ENCODE measurements at places on chromosomes 2 and 18. TPM values are rescaled to one million over a fixed set of nuclear protein-coding genes. Genes with fewer than 3 reads are reported as not detected.

GRCh38 chr2:130728007-130728454, 839 bp upstream of the GPR148 start:
- no peak for DNase-seq

DNA sequence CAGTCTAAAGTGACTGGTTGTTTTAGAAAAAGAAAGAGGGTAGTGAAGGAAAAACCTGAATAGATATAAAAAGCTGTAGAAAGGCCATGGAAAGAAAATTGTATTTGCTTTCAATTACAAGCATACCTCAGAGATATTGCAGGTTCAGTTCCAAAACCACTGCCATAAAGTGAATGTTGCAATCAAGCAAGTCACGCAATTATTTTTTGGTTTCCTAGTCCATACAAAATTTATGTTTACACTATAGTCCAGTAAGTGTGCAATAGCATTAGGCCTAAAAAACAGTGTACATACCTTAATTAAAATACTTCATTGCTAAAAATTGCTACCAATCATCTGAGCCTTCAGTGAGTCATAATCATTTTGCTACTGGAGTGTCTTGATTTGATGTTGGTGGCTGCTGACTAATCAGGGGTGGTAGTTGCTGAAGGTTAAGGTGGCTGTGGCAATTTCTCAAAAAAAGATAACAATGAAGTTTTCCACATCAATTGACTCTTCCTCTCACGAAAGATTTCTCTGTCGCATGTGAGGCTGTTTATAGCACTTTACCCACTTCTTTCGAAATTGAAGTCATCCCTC, 2003.8 kb upstream of the PIK3C3 start:
- no peak for DNase-seq

GRCh38 chr2:54618646-54619565, 104.6 kb upstream of the EML6 start:
- DNase-seq, result no peak

- DNase-seq, result peak; percentile 67
These were observed 535.5 kb upstream of the ID2 start for GRCh38 chr2:8146132-8147005.

Gene ALPP
- not detected for total RNA-seq

Gene XPO1
- 70.9 TPM for total RNA-seq

GRCh38 chr2:189580241-189580651, 340 bp downstream of the SLC40A1 start:
- peak; percentile 48 for DNase-seq

Gene ANTXR1
- 38.4 TPM for total RNA-seq

- DNase-seq, result no peak
These were observed 40.3 kb downstream of the MEX3C start for GRCh38 chr18:51157215-51157614.

GRCh38 chr2:171482877-171483276, 39.4 kb upstream of the CYBRD1 start:
- no peak for DNase-seq

Gene SERPINB2
- total RNA-seq, result 0.37 TPM

GRCh38 chr18:493986-494983, 6.2 kb downstream of the COLEC12 start:
- DNase-seq, result no peak

- DNase-seq, result no peak
These were observed 2.6 kb downstream of the RAMP1 start for GRCh38 chr2:237861875-237862527.

Gene RTTN
- 5.4 TPM for total RNA-seq

- DNase-seq, result no peak
These were observed 156.7 kb downstream of the MBD5 start for GRCh38 chr2:148177559-148177958.

DNA sequence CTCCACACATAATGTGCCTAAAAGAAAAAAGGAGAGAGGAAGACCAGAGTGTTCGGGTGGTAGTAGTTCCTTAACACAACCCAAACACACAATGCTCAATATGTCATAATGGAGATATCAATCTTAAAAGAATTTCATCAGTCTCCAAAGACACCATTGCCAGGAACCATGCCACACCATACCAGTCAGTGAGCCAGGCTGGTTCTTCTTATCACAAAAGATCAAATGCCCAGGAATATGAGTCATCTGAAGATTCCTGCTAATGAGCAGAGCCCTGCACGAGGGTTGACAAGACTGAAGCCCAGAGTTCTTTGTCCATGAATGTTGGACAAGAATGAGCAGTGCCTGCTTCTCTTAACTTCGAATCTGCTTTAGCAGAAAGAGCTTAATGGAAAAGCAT, 262.3 kb downstream of the ZNF516 start:
- DNase-seq, result no peak

- DNase-seq, result no peak
These were observed 393.5 kb downstream of the MTX2 start for GRCh38 chr2:176662753-176663152.

Gene CXCR4
- 4.4 TPM for total RNA-seq

DNA sequence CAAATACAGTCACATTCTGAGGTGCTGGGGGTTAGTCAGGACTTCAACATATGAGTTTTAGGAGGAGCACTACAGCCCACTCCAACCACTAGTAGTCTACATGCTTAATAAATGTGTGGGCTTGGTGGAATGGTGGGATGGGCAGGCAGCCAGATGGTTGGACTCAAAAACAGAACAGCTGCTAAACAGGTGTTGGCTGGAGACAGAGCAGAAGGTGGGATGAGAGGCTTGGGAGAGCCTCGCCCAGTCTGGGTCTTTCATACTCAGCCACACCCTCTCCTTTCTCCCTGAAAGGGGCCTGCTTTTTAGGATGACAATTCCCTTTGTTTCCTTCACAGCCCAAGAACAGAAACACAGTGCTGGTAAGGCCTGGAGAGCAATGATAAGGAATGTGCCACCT, 143.9 kb upstream of the KLHL29 start:
- DNase-seq, result no peak

DNA sequence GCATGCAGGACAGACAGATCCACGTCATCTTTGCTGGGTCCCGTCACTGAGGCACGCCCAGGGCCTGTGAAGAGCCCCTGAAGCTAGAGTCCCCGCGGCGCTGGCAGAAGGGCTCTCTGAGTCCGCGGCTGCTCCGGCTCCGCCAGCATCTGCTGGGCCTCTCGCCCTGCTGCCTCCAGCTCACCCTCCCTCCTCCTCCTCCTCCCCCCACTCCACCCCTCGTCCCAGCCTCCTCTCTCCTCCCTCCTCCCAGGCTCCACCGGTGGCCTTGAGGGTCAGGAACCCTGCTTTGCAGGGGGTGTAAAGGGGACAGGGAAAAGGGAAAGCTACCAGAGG, at the start of gene TNS1:
Gene TNS1 (minus strand): TSS at position 151 of the 336 bp plus-strand sequence. CDS start 123 bp downstream, at position 28.
- DNase-seq, result peak; percentile 67
